ENCODE measurements at places on chromosomes 4 and X.
A peak's percentile ranks its signal among the peaks of the same experiment; 100 is the strongest.

GRCh38 chrX:74923942-74924448 lies 1.3 kb downstream of the NEXMIF start:
- DNase-seq = peak; percentile 4

DNA sequence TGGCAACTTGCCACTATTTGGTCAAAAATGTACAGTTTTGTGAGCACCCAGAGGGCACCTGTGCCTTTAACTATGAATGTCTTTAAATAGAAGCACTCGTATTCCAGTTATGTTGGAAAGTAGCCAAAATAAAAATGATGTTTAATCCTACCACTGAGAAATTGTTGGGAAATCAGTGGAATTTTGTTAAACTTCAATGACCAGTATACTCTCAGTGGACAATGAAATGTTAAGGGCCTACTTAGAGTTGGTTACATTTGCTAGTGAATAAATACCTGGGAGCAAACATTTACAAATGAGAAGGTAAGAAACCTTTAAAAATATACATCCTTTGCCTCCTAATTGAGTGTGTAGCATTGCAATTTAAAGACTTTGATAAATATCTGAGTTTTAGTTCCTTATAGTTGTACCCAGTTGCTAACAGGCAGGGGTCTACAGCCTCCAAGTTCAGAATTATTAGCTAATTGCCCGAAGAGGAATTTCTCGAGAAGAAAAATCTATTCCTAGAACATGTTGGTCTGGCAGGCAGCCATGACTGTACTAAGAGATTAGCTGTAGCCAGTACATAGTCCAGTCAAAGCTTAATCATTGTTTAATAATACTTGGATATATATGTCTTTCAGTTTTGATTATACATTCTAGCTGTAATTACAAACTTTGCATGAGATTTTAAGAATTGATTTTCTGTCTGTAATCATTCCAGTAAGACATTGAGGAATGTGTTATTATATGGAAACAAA lies 93.2 kb downstream of the IL1RAPL2 start:
- DNase-seq = no peak

GRCh38 chrX:35919536-35920309 lies at the start of gene CFAP47:
Gene CFAP47 (plus strand): TSS chrX:35919734. CDS start chrX:35919800, 66 bp downstream.
- DNase-seq = no peak

DNA sequence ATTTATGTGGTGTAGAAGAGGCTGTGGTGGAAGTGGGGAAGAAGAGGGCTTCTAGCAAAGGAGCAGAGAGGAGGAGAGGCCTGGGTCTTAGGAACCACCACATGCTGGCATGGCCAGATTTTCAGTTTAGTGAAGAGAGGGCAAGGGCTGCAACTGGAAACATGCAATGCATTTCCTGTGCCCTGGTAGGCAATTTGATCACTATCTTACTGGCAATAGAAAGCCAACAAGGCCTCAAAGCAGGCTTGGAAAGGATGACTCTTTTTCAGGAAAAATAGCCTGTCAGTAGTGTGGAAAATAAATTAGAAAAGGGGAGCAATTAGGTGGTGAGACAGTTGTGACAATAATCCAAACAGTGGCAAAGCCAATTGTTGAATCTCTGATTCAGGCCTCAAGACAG lies 501.9 kb upstream of the ZFP42 start:
- DNase-seq = no peak

DNA sequence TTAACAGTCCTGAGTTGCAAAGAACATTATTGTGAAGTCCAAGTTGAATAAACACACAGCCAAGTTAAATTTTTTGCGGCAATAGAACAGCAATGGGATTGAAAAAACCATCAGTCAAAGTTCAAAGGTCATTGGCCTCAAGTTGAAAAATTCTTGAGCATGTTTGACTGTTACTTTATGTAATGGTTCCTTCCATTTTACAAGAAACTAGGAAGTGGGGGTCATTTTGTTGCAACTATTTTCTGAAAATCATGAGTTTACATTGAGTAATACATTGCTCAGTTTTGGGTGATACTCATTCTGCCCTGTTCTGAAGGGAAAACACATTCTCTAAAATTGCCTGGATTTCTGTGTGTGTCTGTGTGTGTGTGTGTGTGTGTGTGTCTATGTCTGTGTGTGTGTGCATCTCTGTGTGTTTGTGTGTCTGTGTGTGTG lies 5.2 kb upstream of the IRF2 start:
- no peak for DNase-seq

DNA sequence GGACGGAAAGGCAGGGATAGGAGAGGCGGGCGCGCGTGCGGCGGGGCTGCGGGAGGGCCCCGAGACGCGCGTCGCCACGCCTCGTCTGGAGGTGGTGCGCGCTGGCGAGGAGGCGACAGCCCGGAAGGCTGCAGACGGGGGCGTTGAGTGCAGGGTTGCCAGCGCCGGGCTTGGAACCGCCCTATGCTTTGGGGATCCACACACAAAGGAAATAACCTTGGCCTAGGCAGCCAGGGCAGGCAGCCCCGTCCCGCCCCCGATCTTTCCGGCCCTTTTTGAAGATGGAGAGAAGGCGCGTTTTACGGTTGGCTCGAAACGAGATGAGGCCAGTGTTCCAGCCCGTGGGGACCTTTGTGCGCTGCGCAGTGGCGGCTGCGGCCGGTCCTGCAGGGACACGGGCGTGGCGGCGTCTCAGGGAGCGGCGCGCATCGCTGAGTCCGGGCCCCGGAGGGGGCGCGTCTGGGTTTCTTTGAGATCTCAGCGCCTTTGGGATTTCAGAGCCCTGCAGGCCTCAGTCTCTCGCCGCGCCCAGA lies 50.8 kb upstream of the TRIM2 start:
- DNase-seq = peak; percentile 36

DNA sequence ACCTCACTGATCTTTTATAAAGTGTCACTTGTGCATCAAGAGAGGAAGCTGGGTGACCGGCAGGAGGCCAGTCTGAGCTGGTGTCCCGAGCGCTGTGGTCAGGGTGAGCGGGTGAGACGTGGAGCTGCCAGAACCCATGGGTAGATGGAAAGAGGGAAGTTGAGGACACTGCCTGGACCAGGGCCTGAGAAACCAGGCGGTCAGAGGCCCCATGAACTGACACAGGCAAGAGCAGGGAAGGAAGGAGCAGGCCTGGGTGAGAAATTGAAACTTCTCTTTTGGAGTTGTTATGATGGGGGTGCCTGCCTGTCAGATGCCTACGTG lies 192.6 kb downstream of the AFAP1 start:
- no peak for DNase-seq

- no peak for DNase-seq
Measured at GRCh38 chr4:78703079-78703478, 73.1 kb upstream of the BMP2K start.

- peak; percentile 85 for DNase-seq
Measured at GRCh38 chrX:155334486-155335336, at the start of gene CLIC2. Gene CLIC2 (minus strand): TSS chrX:155334614. CDS start chrX:155334427, 187 bp downstream.

- no peak for DNase-seq
Measured at GRCh38 chr4:64272432-64272831, 136.8 kb downstream of the TECRL start.

DNA sequence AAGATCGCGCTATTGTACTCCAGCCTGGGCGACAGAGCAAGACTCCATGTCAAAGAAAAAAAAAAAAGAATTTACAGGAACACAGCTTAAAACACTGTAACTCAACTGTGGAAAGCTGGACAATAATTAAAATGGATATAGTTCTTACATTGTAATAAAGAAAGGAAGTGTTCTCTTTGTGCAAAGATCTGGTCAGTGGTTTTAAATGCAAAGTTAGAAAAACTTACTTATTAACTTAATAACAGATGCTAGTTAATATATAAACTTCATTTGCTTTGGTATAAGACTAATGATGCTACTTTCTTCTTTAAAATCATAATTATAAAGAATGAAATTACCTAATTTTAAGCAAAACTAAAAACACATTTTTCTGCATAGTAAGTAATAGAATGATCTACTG lies 2024.1 kb upstream of the TENM3 start:
- DNase-seq = no peak

DNA sequence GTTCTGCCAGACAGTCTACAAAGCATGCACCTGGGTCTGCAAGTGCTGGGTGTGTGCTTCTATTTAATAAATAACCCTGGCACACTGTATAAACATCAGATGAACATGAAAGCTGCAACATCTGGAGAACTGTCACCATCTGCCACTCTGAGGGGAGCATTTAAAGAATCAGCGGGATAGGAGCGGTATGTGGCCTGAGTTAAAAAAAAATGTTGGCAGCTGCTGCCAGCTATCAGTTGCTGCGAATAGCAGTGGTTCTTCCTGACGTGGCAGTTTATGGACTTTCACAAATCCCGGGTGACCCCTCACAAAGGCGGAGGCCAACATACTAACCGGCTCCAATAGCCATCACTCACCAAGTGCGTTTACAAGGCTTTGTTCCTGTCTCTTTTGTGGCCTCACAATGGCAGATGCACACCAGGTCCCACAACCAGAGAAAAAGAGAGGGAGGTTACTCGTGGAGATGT lies 95.1 kb downstream of the RASL11B start:
- DNase-seq = peak; percentile 38

GRCh38 chr4:5562476-5562875 lies 145.9 kb downstream of the EVC2 start:
- no peak for DNase-seq

GRCh38 chr4:48296365-48296764 lies 26.7 kb upstream of the TEC start:
- peak; percentile 17 for DNase-seq

DNA sequence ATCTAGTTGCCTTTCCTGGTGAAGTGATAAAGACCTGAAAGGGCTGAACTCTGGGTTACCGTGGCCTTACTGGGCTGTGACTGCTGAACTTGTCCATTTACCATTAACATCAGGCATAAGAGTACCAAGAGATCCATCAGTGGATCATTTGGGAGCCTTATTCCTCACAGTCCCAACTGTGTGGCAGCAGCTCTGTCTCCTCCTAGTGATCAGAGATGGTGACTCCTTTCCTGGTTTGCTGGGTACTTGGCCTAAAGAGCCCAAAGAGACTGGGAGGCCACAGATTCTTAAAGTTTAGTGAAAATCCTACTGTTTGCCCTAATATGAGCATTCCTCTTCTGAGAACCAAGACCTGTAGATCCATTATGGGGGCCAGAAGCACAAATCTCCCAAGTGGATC lies 56.3 kb upstream of the ATP6AP2 start:
- no peak for DNase-seq

DNA sequence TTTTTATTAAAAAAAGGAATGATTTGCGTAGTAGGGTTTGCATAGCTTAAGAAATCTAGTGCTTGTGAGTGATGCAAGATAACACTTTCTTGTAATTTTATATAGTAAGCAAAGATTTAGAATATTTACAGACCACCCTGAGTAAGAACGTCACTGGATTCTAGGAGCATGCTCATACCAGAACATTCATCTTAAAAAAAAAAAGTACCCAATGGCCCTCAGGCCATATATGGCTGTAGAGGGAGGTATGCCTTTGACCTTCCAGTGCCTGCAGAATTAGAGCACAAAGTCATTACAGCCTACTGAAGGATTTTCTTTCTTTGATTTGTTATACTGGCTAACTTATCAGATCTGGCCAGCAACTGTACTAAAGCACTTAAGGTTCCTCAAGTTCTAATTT lies 236.3 kb upstream of the GYPA start:
- DNase-seq = no peak

DNA sequence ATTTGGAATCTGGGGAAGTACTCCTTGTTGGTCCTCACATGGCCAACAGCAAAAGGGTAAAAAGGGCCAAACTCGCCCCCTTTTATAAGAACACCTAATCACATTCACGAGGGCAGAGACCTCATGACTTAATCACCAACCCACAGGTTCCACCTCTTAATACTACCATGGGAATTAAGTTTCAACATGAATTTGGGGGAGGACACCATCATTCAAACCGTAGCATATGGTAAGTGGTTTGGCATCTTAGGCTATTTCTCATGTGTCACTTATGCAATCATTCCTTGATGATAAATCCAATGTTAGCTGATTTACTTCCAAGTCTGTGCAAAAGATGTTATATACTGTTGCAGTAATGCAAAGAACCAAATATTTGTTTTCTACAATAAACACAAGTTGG lies 302.9 kb upstream of the FAM241A start:
- peak; percentile 39 for DNase-seq

- no peak for DNase-seq
Measured at GRCh38 chr4:73815145-73815544, 21.3 kb upstream of the CXCL6 start.

- DNase-seq = no peak
Measured at GRCh38 chr4:15718959-15719358, 16.1 kb downstream of the BST1 start.

DNA sequence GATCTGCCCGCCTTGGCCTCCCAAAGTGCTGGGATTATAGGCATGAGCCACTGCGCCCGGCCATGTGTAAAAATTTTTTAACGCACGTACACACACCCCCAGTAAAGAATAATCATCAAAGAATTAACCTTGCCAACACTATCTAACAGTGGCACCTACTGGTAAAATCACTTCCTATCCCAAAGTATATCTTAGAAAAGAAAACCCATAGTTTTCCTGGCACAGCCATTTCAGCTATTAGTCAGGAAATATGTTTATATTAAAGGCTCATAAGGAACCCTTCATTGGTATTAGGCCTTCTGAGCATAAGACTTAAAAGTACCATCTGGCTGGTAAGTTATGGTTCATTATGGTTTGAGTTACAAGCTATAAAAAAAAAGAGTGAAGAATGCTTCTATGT lies 14.1 kb downstream of the S100G start:
- DNase-seq = peak; percentile 35

GRCh38 chr4:10416441-10416840 lies 40.8 kb downstream of the ZNF518B start:
- DNase-seq = no peak

GRCh38 chrX:140422501-140422900 lies 82.4 kb downstream of the SOX3 start:
- DNase-seq = no peak

DNA sequence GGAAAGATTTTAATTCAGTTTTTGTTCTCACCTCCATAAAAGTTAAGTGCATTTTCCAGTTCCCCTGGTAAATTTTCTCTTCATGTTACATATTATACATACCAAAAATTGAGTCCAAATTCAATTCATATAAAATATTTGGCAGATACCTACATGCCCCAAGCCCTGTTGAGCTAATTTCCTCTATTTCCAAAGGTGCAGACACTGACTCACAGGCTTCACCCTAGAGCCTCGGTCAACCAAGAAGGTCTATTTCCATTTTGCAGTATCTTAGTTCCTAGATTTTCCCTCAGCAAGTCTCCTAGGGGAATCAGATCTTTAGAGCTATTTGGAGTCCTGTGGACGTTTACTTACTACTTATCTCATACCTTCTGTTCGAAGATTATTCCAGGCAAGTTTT lies 174.4 kb downstream of the TSPAN5 start:
- no peak for DNase-seq

DNA sequence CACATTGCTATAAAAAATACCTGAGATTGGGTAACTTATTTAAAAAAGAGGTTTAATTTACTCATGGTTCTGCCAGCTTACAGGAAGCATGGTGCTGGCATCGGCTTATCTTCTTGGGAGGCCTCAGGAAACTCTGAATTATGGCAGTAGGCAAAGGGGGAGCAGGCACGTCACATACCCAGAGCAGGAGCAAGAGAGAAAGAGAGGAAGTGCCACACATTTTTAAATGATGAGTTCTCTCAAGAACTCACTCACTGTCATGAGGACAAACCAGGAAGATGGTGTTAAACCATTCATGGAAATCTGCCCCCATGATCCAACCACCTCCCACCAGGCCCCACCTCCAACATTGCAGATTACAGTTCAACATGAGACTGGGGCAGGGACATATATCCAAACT lies 10.0 kb upstream of the AFF1 start:
- peak; percentile 91 for DNase-seq
